ENCODE measurements at places on chromosomes 2 and 18.

DNA sequence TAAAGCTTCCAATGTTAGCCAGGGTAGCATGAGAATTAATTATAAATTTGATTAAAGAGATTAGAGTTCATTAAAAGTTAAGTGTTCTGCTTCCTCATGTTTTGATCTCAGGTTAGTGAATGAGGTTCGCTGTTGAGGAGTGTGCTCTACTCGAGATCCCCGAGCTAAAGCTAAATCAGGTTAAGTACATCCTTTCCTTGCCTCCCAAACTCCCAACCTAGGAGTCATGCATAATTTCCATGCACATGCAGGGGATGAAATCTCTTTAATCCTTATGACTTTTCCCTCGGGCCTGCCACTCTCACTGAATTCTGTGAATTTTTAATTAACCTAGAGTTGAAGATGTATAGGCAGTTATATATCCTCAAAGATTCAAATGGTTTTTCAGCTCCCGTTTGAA is 156.1 kb upstream of the NCK2 start:
- DNase-seq = no peak

- no peak for DNase-seq
Observed at GRCh38 chr2:83908750-83909149, 550.3 kb downstream of the SUCLG1 start.

GRCh38 chr2:19205983-19206533 is 152.4 kb downstream of the OSR1 start:
- DNase-seq = no peak

GRCh38 chr2:69731147-69731970 is 10.6 kb upstream of the ANXA4 start:
- DNase-seq = no peak

DNA sequence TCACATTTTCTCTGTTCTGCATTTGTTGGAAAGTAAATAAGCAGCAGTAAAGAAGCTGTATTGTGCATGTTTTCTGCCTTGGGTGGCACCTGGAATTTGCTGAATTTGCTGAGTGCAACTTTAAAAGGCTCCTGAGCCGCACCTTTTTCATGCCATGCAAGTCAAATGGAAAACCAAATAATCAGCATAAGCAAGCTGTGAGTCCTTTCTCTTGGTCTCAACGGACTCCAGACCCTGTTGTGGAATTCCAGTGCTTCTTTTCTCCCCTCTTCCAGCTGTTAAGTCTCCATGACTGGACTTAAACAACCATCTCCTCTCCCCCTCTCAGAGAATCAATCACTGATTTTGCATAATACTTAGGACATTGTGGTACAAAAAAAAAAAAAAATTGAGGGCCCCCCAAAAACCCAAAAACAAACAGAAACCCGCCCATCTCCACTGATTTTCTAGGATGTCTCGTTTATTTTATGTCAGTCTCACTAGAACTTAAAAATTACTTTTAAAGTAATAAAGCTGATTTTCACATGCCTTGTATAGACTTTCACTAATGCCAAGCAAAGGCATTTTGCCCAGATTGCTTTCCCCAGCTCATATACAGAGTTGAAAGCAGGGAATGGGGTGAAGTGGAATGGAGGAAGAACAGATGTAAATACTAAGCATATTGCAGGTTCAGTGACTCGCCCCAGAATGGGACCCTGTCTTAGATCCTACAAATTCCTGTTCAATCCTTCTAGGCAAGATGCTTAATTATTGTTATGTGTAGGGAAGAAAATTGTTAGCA is 5.1 kb upstream of the CETN1 start:
- no peak for DNase-seq

GRCh38 chr2:221124532-221125240 is 447.4 kb downstream of the EPHA4 start:
- DNase-seq = no peak

GRCh38 chr2:127615511-127616166 is 30.3 kb upstream of the GPR17 start:
- no peak for DNase-seq

DNA sequence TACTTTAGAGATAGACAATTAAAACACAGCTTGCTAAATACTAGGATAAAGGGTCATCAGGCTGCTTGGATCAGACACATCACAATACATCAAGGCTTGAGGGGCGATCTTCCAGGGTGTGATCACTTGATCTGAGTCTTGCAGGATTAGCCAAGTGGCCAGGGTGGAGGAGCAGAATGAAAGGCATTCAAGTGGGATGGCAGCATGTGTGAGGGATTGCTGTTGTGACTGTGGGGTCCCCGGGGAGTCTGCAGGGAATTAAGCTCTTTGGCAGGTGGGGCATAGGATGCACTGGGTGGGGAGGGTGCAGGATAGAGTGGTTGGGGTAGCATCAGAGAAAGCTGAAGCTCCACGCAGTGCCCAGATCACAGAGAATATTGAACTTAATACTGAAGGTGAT is 58.0 kb upstream of the TMEM163 start:
- DNase-seq = no peak

DNA sequence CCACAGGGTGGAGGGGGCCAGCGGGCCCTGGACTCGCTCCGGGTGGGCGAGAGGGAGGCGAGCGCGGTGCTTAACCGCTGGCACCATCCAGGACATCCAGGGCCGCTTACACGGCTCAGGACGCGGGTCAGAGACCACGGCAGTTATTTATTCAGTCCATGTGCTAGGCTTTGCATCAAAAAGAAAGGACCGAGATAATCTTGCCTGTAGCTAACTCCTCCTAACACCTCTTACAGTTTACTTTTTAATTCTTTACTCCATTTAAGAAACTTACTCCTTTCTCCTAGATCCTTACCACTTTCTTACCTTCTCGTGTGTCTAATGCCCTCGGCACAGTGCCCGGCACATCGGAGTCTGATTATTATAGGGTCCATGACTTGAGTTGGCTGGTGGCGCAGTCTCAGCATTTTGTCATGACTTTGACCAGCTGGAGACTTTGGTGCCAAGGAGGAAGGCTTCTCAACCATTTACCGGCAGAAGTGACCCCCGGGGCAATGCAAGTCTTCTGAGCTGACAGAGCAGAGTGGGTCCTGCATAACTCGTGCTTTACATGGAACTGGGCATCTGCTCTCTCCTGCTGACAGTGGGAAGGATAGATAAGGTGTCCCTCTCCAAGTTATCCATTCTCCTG is 503 bp downstream of the ANXA4 start:
- DNase-seq = no peak

DNA sequence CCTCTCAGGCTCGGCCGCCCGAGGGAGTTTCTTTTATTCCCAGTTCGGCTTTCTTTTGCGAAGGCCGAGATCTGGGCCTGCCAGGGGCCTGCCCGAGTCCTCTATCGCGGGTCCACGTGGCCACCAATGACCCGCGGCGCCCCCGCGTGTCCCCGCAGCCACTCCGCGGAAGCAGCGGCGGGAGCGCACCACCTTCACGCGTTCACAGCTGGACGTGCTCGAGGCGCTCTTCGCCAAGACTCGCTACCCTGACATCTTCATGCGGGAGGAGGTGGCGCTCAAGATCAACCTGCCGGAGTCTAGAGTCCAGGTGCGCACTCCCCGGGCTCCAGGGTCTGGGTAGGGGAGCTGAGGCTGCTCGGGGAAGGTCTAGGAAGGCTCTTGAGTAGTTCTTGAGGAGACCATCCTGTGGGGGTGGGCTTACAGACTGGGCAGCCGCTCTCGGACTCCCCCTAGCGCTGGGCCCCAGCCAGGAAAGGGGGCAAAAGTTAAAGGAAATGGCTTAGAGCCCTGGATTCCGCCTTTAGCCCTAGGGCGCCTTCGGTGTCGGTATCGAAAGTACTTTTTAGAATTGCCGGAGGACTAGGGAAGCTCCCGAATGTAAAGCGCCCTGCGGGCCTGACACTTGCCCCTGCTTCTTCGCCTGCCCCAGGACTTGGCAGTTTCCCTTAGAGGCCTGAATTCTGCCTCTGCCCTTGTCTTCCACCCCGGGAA is 3.4 kb downstream of the OTX1 start:
- no peak for DNase-seq

- no peak for DNase-seq
Observed at GRCh38 chr2:120913972-120914838, 178.5 kb downstream of the GLI2 start.

- DNase-seq = no peak
Observed at GRCh38 chr2:234631646-234632514, 135.0 kb upstream of the ARL4C start.

- no peak for DNase-seq
Observed at GRCh38 chr2:18062892-18063291, 184.4 kb downstream of the KCNS3 start.

DNA sequence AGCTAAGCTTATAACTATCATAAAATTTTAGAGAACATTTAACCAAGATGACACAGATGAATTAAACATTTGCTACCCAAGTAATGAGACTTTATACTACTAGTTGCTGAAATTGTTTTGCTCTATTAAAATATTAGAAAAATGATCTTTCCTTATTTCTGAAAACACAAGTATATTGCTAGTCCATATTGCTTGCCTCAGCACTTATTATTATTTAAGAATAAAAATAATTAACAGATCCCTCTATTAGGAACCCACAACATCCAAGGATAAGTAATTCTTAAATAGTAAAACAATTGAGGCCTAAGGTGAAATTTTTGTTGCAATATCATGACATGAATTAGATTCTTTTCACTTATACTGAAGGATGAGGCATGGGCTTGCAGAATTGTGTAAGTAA is 65.2 kb downstream of the CCDC148 start:
- DNase-seq = no peak

- DNase-seq = no peak
Observed at GRCh38 chr2:40353231-40353630, 98.7 kb downstream of the SLC8A1 start.

- no peak for DNase-seq
Observed at GRCh38 chr2:168515502-168515901, 59.4 kb downstream of the CERS6 start.

- no peak for DNase-seq
Observed at GRCh38 chr2:128369108-128369555, 50.5 kb upstream of the HS6ST1 start.

DNA sequence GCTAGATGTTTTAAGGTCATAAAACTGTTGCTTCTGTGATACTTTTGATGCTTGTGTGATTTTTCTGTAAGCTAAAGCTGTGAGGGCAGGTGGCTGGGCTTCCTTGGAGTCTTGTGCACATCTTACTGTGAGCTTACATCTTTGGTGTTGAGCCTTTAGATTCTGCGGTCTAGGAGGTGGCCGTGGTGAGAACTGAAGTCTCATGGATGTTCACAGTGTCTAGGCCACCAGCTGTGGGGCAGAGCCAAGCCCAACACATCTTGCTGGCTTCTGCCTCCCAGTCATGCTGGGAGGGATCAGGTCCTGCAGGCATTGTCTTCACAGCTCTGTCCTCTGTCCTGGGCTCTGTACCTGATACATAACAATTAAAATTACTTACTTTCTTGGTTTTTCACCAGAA is 219.7 kb upstream of the HS6ST1 start:
- no peak for DNase-seq

DNA sequence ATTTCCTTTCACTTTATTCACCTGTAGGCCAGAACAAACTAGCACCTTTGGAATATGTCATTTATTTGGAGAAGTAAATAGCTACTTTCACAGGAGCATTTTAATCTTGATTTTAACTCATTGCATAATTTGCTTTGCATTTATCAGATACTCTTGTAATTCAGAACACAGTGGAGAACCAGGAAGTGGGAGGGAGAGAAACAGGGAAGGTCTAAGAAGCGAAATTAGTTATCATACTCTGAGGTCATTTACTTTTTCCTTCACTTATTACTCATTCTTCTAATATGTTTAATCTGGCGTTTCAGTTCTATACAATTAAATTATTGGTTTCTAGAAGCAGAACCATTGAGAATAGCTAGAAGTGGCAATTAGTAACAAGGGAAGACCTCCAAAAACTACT is 20.7 kb downstream of the RBM44 start:
- no peak for DNase-seq

DNA sequence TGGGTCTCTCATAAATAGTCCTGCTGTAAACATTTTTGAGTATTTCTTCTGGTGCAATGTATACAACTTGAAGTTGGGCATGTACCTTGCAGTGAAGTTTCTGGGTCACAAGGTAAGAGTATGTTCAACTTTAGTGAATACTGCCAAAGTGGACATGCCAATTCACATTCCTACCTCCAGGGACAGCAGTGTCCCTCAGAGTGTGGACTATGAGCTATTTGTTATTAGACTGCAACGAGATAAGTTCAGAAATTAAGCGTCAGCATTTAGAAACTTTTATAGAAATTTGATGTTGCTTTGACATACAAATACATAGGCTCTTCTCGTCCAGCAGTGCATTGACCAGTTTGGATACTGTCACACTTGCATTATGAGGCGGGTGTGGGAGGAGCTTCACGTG is 7.2 kb upstream of the ACKR3 start:
- no peak for DNase-seq

DNA sequence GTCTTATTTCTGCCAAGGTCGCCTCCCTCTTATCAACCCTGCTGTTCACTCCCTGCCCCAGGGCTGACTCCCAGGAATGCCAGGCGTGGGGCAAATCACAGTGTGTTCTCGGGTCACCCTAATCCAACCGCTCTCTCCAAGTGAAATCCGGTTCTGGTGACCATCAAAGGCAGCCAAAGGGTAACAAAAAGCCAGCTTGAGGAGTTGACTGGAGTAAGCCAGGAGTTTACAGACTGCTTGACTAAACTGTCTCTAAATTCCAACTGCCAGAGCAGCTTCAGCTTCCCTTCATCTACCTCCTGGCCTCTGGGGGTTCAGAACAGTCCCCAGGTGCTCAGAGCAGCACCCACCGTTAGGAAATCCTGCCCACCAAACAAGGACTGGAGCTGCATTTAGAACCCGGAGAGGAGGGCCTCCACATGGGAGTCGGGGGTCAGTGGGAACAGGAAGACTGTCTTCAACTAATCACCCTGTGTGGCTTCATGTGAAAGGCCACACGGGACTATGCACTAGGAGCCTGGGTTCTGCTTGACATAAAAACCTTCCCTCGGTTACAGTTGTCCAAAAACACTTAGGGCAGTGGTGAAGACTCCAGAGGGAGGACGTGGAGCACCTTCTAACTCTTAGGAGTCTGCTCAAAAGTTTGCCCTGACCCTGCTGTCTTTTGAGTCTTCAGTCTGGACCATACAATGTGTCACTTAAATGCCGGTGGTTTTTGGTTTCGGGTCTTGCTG is 24.2 kb upstream of the MCFD2 start:
- no peak for DNase-seq

GRCh38 chr2:10970666-10971065 is 58.9 kb downstream of the KCNF1 start:
- no peak for DNase-seq

- no peak for DNase-seq
Observed at GRCh38 chr2:3242747-3243369, 134.8 kb downstream of the EIPR1 start.

Measured in stimulated activated CD4-positive, alpha-beta T cell treated with anti-CD3 and anti-CD28 coated beads, Interleukin-1b, Interleukin-23, amount 100 ng/mL, for 1 hour (primary cell).